ENCODE measurements at places on chromosomes 7 and 10. TPM values are rescaled to one million over a fixed set of nuclear protein-coding genes. Genes with fewer than 3 reads are reported as not detected.
A peak's percentile ranks its signal among the peaks of the same experiment; 100 is the strongest.

The EDRF1 gene
- total RNA-seq, result 45.8 TPM

The AKR1C8 gene
- total RNA-seq, result not detected

The GIMAP7 gene
- 212 TPM for total RNA-seq

The ATXN7L1 gene
- total RNA-seq, result 17.0 TPM

The TBXAS1 gene
- 2.1 TPM for total RNA-seq

The SNX10 gene
- 31.0 TPM for total RNA-seq

- H3K4me1 ChIP-seq, result peaks cover 24% of the 10 kb centered on the region
- H3K27ac ChIP-seq, result peak overlapping the region; percentile 99
- H3K36me3 ChIP-seq, result peaks cover 26% of the 10 kb centered on the region
- no peak for DNase-seq
- no peaks in the 10 kb centered on the region for H3K27me3 ChIP-seq
- peak overlapping the region; percentile 99 for H3K4me3 ChIP-seq
Measured at GRCh38 chr7:73682745-73683055, 553 bp downstream of the DNAJC30 start.

- no peaks in the 10 kb centered on the region for H3K36me3 ChIP-seq
- H3K27me3 ChIP-seq, result peaks cover 13% of the 10 kb centered on the region
- DNase-seq, result no peak
- no peak overlapping the region for H3K27ac ChIP-seq
- no peaks in the 10 kb centered on the region for H3K4me1 ChIP-seq
- no peak overlapping the region for H3K4me3 ChIP-seq
Measured at GRCh38 chr7:32323712-32324111, 166.5 kb downstream of the LSM5 start.

DNA sequence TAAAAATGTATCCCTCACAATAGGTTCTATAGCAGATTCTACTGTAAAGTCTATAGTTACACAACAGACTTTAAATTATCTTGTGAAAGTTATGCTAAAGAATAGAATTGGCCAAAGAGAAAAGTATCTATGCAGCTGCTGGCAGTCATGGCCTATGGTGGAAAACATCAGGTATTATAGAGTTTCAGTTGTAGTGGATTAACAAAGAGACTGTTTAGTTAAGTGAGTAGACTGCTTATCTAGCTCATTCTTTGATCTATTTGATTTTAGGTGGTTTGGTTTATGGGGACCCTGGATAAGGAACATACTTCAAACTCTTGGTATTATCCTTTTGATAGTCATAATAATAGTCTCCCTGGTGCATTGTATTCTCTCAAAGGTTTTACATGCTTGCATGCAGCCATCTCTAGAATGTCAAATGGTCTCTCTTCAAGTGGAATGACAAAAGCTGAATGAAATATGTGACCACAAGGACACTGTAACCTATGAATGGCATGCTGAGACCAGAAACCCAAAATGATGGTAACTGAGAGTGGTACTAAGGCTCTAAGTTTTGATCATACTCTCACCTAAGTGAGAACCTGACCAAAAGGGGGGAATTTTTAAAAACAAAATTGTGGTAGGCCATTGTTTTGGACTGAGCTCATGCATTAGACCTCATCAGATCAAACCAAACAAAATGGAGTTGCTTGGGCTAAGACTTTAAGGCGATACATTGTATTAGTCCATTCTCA, 54.9 kb upstream of the NAMPT start:
- peaks cover 2% of the 10 kb centered on the region for H3K4me1 ChIP-seq
- no peak overlapping the region for H3K4me3 ChIP-seq
- no peak for DNase-seq

DNA sequence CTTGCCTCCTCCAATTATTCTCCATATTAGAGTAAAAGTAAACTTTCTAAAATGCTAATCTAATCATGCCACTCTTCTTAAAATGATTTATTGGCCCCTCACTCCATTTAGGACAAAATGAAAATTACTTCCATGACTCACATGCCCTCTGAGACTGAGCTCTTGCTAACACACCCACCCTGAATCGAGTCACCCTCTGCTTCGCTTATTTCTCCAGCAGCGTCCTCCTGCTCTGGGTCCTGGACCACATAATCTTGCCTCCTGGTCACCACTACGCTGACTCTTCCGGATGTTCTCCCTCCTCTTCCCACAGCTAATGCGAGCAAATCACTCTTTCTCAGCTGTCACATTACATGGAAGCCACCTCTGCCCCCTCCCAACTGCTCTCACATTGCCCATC, 384.0 kb upstream of the FZD8 start:
- H3K27ac ChIP-seq, result no peak overlapping the region
- H3K27me3 ChIP-seq, result no peaks in the 10 kb centered on the region
- no peaks in the 10 kb centered on the region for H3K36me3 ChIP-seq

GRCh38 chr7:96718107-96719003, 8.7 kb upstream of the SEM1 start:
- H3K4me3 ChIP-seq, result no peak overlapping the region
- H3K36me3 ChIP-seq, result peaks cover 1% of the 10 kb centered on the region
- no peak overlapping the region for H3K27ac ChIP-seq
- no peak for DNase-seq

DNA sequence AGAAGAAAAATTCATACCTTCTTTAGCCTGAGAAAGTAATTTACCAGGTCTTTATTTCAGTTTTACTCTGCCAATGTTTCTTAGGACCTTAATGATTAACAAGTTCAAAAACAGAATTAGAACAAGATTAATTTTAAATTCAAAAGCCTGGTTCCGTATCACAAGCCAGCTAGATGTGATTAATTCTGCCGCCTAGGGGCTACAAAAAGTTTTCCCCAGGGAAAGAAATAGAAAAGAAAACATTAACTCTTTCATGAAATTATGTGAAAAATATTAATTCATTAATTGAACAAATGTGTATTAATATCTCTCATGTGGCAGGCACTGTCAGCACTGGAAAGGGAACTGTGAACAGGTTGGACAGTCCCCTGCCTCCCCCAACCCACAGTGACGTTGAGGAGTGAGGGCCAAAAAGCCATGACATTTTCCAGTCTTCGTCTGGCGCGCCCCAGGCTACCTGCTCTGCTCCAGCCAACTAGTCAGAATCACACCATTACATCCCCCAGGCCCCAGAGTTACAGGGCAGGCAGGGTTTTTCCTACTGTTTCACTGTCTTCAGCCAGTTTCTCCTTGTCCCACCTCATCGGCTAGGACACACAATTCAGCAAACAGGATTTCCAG, 20.1 kb downstream of the TMEM176A start:
- H3K4me1 ChIP-seq, result no peaks in the 10 kb centered on the region
- H3K27me3 ChIP-seq, result peaks cover 38% of the 10 kb centered on the region
- H3K4me3 ChIP-seq, result no peak overlapping the region

- H3K4me1 ChIP-seq, result no peaks in the 10 kb centered on the region
- H3K27ac ChIP-seq, result no peak overlapping the region
- H3K27me3 ChIP-seq, result no peaks in the 10 kb centered on the region
- DNase-seq, result no peak
- no peak overlapping the region for H3K4me3 ChIP-seq
Measured at GRCh38 chr7:78542541-78542940, 744.0 kb downstream of the PHTF2 start.

DNA sequence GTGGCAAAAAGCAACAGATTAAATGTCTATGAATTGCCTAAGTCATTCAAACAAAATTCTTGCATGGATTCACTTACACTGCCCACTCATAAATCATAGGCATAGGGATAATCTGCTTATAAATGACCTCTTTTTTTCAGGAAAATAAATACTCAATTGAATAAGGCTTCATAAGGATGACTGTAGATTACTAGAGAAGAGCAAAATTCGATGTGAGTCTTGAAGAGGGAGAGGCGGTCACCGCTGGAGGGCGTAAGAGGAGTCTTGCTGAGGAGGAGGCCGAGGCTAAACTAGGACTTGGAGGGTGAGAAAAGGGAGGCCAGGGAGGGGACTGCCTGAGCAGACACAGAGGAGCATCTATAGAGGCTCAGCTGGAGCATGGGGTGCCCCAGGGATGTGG, 135.4 kb upstream of the RSU1 start:
- peaks cover 14% of the 10 kb centered on the region for H3K4me1 ChIP-seq
- no peak overlapping the region for H3K4me3 ChIP-seq
- no peak for DNase-seq
- H3K36me3 ChIP-seq, result peaks cover 3% of the 10 kb centered on the region
- H3K27ac ChIP-seq, result peak overlapping the region; percentile 19

GRCh38 chr7:18455606-18456005, 39.9 kb upstream of the HDAC9 start:
- no peak overlapping the region for H3K4me3 ChIP-seq
- DNase-seq, result no peak
- no peaks in the 10 kb centered on the region for H3K27me3 ChIP-seq

DNA sequence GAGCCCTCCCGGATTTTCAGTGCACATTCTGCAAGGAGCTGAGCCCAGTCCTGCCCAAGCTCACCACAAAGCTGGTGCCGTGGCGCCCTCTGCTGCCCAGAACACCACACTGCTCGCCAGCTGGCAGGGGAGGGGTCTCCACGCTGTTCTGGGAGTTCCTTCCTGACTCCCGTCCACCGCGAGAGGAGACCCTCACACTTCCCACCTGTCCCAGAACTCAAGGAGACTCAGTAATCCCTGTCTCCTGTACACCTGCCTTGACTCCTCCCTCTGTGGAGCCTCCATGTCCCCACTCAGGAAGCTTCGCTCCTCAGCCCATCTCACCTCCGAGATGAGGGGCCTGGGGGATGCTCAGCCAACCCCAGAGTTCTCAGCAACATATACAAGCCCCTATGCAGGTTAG, 11.3 kb downstream of the C10orf105 start:
- peaks cover 33% of the 10 kb centered on the region for H3K4me1 ChIP-seq
- no peaks in the 10 kb centered on the region for H3K27me3 ChIP-seq
- peak overlapping the region; percentile 48 for H3K27ac ChIP-seq

DNA sequence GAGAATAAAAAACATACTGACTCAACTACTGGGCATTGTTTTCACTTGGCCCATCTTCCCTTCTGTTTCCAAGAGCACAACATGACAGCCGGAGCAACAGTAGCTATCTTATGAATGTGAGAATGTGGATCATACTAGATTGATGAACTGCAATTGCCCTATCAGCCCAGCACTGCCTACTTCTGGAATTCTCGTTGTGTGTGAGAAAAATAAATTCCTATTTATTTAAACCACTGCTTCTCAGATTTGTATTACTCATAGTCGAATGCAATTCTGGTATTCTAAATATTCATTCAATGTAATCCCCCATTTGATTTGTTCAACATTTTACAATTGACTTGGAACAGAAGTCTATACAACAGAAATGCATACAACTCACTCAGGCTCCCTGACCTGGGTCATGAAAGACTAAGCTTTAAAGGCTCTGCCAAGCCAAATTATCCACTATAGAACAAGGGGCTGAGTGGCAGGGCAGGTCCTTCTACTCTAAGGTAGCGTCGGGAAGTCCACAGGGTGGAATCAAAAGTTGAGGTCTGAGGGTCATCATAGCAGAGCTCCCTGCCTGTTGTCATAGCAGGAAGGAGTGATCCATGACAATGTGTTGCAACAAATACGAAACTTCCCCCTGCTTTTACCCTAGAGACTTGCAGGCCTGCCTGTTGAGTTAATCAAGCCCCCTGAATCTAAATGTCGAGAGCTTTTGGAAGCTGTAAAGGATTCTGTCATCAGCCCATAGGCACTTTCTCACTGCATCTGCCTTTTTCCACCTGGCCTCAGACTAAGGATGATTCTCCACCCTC, 12.4 kb upstream of the JAZF1 start:
- H3K36me3 ChIP-seq, result no peaks in the 10 kb centered on the region
- no peak for DNase-seq
- H3K4me3 ChIP-seq, result no peak overlapping the region
- H3K27me3 ChIP-seq, result peaks cover 10% of the 10 kb centered on the region
- H3K27ac ChIP-seq, result no peak overlapping the region
